ENCODE measurements at places on chromosomes 2 and 18.
A peak's percentile ranks its signal among the peaks of the same experiment; 100 is the strongest.

DNA sequence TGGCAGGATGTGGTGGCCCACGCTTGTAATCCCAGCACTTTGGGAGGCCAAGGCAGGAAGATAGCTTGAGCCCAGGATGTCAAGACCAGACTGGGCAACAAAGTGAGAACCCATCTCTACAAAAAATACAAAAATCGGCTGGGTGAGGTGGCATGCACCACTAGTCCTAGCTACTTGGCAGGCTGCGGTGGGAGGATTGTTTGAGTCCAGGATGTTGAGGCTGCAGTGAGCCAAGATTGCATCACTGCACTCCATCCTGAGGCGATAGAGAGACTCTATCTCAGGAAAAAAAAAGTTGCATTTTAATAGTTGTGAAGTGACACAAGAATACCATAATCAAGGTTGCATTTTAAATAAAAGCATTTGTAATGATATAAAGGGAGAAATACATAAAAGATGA is 124.1 kb upstream of the SLC38A11 start:
- DNase-seq: no peak

- DNase-seq: no peak
Measured at GRCh38 chr18:59665057-59666006, 31.9 kb downstream of the CCBE1 start.

- no peak for DNase-seq
Measured at GRCh38 chr2:23414106-23414505, 29.1 kb downstream of the KLHL29 start.

DNA sequence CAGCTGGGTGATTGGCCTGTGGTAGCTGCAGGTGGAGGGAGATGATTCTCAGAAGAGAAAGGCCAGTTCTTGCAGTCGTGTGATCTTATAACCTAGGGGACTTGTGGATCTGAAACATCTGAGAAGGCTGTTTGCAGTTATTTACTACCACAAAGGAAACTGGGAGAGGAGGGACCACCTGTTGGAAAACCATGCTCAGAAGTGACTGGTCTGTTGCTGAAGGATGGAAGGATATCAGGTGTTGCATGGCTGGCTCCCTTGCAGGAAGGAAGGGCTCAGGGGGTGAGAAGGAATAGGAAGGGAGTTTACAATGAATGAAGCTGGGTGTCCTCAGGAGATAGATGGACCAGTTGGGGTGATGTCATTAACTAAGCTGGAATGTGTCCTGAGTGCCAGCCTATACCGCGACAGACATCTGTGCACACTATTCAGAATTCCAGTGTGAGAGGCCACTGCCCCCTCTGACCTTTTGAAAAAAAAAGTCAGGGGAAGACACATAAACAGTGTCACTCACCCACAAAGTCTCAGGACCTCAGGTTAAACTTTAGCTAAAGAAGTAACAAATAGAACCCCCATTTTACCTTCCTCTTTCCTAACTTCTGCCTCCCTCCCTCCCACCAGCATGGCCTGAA is 17.5 kb downstream of the IGFBP2 start:
- DNase-seq: no peak

- no peak for DNase-seq
Measured at GRCh38 chr2:158598862-158599517, 142.2 kb downstream of the PKP4 start.

- no peak for DNase-seq
Measured at GRCh38 chr2:120267348-120267747, 14.7 kb downstream of the RALB start.

DNA sequence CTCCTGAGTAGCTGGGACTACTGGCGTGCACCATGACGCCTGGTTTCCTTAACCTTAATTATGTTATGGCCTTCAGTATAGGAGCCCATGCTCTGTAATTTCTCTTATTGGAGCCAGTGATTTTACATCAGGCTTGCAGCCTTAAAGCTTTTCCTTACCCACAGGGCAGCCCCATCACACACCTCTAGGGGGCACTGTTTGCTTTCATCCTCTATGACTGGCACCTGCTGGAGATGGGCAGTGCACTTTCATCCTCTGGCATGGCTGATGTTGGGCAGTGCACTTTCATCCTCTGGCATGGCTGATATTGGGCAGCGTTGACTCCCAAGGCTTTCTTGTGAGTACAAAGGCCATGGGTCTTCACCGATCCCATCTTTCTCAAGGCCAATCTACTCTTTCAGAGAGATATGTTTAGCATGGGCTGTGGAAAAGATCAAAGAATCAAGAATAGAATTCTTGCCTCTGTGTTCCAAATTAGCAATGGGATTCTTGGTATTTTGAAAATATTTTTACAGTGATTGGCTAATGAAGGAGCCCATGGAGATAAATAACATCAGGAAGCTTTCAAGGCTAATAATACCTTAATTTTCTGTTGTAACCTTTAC is 80.7 kb upstream of the MEX3C start:
- DNase-seq: peak; percentile 35

DNA sequence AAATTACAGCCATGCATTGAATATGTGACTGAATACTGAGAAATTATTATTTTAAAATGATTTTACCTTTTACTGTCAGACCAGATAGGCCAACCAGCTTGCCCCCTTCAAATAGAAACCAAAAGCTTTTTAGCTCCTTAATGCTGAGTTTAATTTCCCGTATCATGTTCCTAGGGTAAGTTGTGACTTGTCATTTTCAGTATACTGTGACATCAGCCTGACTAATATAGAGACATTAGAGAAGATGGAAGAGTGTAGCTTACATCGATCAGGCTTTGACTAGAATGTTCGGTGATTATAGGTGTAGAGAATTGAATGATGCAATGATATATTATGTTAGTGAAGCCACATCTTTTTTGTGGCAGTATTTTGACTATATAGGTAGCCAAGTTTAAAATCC is 50.6 kb upstream of the ZEB2 start:
- no peak for DNase-seq

- no peak for DNase-seq
Measured at GRCh38 chr2:191617575-191617974, 60.4 kb upstream of the NABP1 start.

DNA sequence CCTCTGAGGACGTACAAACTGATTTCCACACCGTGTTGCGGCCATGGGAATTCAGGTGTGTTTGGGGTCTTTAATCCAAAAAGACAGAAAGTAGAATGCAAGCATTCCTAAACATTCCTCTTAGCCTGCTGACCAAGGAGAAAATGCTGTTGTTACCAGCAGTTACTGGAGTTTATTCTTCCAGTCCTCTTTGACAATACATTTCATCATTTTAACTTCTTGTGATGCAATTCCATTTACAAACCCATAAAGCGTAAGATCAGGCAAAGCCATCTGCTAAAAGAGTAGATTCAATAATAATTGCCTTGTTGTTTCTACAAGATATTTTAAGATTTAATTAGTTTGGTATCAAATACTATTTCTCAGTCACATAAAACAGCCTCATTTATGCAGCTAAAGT is 32.7 kb downstream of the SPIRE1 start:
- DNase-seq: no peak

DNA sequence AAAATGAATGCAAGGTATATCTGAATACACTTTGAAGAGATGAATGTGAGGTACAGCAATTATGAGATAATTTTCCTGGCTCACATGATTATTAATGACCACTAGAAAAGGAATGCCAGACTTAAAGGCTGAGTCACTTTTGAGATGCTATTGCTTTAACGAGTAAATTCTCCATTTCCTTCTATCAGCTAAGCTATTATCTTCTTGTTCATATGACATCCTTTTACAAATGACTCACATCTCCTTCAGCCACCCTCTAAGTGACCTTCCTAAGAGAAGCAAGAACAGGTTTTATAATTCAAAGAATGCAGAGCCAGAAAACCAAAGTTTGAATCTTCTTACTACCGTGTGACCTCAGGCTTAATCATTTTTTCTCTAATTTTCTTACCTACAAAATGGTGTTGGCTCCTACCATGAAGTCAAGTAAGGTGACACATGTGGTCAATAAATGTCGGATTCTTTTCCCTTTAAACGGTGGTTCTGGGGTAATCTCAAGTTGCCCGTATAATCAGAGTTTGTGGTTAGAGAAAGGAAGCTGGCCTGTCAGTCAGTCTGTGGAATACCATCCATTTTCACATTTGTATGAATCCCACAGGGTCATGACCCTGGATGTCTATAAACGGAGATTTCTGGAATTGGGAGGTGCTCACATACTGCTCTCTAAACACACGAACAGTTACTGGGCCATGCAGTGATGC is 184.0 kb upstream of the PID1 start:
- DNase-seq: no peak

GRCh38 chr2:173858291-173858731 is 106.9 kb downstream of the SP3 start:
- no peak for DNase-seq

GRCh38 chr2:18514526-18515461 is 45.7 kb downstream of the RDH14 start:
- no peak for DNase-seq

DNA sequence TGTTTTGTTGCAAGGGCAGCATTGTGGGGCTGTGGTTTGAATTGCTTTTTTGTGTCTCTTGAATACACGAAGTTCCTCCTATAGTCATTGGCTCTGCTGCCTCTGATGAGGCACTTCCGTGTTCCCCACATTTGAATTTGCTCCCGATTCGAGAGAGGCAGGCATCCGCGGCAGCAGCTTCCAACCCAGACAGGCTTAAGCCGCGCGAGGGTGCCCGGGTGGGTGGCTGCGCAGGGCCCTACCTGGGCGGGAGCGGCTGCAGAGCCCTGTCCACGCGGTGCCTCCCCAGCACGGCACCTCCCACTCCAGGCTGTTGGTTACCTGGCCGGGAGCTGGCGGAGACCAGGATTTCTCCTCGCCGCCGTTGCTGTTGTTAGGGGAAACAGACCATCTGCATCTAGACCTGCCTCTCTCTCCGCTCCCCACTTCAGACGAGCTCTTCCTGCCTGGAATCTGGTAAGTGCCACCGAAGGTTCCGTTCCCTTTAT is 151.3 kb downstream of the NEDD4L start:
- DNase-seq: peak; percentile 86

- no peak for DNase-seq
Measured at GRCh38 chr2:9519250-9519649, 36.4 kb downstream of the ADAM17 start.

DNA sequence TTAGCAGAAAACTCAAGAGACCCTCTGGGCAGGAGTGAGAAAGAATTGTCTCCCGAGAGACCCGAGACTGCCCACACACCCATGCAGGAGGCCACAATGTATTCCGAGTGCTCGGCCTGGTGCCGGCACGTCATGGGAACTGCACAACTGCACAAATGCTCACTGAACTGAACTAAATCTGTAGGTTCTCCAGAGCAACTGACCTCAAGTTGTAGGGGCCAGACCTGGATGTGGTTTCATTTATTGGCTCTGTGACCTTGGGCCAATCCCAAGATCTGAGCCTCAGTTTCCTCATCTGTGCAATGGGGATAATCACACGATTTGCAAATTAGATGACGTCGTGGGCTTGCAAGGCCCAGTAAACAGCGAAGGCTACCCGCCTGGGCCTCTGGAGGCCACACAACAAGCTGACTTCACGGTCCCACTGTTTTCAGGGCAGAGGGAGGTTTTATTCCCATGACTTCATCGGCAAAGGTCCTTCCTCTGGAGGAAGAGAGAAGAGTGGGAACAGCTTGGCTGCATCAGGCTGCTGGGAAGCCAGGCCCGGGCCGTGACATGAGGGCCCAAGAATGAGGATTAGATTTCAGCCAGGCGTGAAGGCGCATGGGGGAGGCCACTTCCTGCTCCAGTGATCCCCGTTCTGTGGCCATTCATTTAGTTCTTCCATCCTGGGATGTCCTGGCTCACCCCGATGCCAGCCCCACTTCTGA is 3.6 kb upstream of the ERFE start:
- DNase-seq: no peak

DNA sequence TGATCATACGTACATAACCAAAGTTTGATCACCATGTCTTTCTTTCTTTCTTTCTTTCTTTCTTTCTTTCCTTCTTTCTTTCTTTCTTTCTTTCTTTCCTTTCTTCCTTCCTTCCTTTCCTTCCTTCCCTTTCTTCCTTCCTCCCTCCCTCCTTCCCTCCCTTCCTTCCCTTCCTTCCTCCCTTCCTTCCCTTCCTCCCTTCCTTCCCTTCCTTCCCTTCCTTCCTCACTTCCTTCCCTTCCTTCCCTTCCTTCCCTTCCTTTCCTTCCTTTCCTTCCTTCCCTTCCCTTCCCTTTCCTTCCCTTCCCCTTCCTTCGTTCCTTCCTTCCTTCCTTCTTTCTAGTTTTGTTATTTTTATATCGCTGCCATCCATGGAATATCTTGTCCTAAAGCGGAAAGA is 406.7 kb upstream of the DDX18 start:
- no peak for DNase-seq

DNA sequence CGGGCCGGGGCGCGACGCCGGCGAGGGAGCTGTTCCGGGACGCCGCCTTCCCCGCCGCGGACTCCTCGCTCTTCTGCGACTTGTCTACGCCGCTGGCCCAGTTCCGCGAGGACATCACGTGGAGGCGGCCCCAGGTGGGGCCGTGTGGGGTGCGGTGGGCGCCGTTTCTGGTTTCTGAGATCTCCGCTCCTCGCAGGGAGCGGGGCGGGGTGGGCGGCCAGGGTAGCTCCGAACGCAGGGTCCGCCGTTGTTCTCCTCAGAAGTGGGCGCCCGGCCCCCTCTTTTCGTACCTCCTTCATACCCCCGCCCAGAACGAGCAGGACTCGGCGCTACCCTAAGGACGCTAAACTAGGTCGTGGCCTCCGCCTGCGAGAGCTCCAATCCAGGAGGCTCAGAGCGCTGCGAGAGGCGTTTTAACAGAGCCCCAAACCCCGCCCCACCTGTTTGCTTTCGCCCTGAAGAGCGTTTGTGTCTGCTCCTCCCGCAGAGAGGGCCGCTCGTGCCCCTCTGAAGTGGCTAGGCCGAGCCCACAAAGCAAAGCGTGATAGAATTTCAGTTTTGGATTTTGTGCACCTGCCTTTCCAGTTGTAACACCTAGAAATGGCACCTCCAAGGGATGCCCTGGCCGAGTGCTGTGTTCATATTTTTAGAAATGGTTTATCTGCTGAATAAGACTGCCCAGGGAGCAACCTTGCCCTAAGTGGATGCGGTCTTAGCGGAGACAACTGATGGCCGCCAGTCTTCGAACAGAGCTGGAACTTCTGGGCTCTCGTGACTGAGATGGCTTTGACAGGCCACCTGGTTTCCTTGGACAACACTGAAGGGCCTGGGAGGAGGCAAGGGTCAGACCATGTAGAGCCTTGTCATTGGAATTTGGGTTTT is 626 bp downstream of the CAPN10 start:
- peak; percentile 58 for DNase-seq

- no peak for DNase-seq
Measured at GRCh38 chr2:24353973-24354372, 6.4 kb downstream of the ITSN2 start.

DNA sequence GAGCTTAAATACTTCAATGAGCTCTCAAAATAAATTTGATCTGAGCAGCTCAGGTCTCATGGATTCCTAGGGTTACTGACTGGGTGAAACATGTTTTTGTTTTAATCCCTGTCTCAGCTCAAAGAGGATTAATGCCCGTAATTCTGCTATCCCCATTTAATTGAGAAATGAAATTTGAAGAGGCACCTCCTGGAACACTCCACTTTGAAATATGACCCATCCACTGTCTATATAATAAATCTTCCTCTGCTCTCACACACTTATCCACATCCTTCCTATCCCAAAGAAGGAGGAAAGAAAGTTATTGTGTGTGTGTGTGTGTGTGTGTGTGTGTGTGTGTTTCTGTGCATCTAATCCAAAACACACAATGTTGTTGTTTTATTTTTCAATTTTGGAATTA is 2082.4 kb upstream of the PIK3C3 start:
- no peak for DNase-seq
